ENCODE measurements at places on chromosomes 3 and 15.

GRCh38 chr3:148329481-148330235, 368.0 kb upstream of the AGTR1 start:
- DNase-seq, result no peak

DNA sequence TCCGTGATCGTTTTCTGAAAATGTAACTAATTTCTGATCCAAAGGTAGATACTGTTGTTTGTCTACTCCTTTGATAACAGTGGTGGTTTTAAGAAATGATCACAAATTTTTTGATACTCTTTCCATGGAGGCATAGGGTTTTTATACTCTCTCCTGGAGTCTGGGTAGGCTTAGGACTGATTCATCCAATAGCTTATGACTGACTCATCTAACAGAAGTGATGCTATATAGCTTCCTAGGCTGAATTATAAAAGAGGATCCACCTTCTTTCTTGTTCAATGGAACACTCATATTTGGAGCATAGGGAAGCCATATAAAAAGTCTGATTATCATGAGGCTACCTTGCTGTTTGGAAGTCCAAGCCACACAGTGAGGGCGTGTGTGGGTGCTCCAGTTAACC, 84.3 kb downstream of the CHST2 start:
- no peak for DNase-seq

GRCh38 chr3:185631508-185632206, 45.6 kb downstream of the SENP2 start:
- no peak for DNase-seq

DNA sequence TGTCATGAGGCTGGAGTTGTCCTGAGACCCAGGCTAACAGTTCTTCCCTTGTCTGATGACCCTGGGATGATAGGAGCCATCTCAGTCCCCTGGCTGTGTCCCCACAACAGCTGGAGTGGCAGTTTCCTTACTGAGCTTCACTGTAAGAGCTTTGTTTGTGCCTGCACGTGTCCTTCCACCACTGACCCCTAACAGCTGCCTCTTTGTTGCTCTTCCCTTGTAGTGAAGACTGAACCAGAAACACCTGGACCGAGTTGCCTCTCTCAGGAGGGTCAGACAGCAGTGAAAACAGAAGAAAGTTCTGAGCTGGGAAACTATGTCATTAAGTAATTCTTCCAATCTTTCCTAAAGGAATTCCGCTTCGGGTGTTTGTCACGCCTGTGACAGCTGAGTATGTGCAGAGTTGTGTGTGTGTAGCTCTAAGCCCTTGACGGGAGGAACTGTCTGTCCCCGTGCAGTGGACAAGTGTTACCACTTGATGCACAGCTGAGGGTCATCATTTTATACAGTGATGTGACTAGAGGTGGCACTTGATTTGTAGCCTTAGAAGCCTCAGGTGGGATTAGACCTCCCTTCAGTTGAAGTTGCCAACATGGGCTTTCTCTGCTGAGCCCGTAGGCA, 25.0 kb downstream of the MAP6D1 start:
- DNase-seq, result no peak

DNA sequence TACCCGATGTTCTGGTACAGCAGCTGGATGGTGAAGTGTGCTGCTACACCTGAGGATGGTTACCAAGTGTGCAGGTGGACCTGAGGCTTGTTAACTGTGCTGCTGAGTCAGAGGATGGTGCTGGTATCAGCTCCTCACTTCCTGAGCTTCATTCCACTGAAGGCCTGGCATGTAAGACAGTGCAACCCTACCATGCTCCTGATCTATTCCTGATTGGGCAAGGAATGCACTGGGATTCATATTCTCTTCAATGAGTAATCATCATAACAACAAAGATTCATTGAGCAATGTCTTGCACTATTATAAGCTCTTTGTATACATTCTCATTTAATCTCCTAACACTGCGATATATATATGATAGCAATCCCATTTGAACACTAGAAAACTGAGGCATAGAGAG, 62.9 kb upstream of the THSD4 start:
- DNase-seq, result no peak

DNA sequence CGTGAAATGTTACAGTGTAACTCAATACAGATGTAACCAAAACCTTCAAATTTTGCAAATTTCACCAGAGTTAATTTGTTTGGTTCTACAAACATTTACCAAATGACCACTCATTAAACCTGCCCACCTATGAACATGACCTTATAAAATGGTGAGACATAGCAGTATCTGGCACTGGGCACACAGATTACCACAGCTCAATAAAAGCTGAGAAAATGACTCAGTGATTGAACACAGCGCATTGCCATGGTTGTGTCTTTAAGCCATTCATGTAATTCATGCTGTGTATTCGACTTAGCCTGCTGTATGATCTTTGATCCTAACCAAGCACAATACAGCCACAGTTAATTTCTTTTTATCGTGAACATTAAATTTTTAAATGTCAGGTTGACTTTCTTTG, 11.3 kb downstream of the PPARG start:
- DNase-seq, result no peak

- DNase-seq, result no peak
Observed at GRCh38 chr3:87186608-87187159, 40.4 kb upstream of the CHMP2B start.

- DNase-seq, result no peak
Observed at GRCh38 chr15:90819850-90820249, 48.5 kb upstream of the FURIN start.

DNA sequence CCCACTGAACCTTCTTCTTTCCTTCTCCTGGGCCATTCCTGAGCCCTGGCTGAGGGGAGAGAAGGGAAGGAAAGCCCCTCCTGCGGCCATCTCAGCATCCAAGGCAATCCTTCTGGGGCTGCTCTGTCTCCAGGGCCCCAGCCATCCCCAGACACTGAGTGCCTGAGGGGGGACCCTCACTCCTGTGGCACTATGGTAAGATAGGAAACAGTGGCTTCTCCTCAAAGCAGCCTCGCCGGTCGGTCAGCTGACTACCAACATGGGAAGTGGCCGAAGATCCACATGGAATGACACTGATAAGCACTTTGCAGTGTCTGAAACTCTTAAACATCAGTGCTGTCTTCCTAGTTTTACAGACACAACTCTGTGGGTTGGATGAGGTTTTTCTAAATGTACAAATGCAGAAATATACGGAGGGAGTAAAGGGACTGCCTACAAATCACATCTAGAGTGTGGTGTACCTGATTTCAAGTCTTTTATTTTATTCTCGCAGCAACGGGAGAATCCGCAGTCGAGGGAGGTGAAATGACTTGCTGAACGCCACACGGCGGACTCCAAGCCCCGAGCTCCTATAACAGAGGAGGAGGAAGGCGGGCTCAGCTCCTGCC, 973 bp upstream of the ITPKA start:
- no peak for DNase-seq

DNA sequence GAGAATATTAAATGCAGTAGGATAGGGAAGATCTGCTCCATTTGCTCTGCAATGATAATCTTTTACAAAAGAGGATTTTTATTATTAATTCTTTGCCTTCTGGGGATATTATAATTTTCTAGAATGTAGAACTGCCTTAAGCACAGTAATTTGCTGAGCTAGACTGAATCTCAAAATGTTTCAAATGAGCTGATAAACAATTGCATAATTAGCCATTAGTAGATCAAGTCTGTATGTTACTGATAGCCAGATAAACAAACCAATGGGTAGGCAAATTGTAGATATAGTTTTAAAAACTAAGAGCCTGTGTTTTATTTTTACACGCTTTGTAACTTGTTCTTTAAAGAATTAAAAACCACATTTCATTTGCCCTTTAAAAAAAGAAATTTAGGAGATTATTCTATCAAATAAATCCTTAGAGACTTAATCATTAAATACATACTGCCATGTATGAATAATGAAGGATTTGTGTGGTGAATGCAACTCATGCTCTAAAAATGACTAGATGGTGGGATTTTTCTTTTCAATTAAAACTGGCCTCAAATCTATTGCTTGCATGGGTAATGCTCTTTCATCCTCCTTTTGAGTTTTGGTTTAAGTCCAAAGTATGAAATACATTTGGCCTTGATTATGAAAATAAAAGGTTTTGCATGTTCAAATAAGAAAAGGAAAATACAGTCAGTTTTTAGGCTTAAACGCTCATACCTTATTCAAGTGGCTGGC, 32.6 kb upstream of the NANOGP8 start:
- no peak for DNase-seq

GRCh38 chr15:58666957-58667356, 82.5 kb downstream of the ADAM10 start:
- no peak for DNase-seq

GRCh38 chr3:124395162-124395561, 335.1 kb upstream of the UMPS start:
- DNase-seq, result no peak

GRCh38 chr3:135975053-135975452, 9.5 kb downstream of the PPP2R3A start:
- DNase-seq, result no peak

GRCh38 chr15:89912145-89912673, 543 bp downstream of the ARPIN start:
- no peak for DNase-seq

DNA sequence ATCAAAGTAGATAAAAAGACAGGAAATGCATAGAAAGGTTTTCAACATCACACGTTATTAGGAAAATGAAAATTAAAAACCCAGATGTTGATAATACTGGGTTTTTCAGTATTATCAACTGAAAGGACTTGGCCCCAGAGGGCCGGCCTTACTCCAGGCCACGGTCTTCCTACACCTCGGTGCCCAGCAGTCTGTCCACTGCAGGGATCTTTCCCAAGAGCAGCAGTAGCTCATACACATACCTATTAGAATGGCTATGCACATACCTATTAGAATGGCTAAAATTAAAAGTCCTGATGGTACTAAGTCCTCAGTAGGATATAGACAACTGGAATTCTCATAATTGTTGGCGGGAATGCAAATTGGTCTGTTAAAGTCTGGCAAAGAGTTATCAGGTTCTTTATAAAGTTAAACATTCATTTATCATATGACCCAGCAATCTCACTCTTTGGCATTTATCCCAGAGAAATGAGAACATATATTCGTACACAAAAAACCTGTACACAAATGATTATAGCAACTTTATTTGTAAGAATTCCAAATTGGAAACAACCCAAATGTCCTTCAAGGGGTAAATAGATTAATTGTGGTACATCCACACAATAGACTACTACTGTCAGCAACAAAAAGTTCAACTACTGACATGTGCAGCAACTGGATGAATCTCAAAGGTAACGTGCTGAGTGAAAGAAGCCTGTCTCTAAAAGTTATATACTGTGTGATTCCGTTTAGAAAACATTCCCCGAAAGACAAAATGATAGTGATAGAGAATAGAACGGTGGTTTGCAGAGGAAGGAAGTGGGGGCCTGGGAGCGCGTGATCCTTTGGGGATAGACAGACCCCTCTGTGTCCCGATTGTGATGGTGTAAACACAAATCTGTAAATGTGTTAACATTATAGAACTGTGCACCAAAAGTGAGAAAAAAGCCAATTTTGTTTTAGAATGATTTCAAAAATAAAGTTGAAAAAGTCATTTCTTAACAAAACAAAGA, 62.3 kb downstream of the MCTP2 start:
- no peak for DNase-seq

GRCh38 chr3:45258317-45258716, 32.2 kb upstream of the TMEM158 start:
- no peak for DNase-seq

GRCh38 chr15:40754574-40754882, 526 bp downstream of the RMDN3 start:
- DNase-seq, result peak; percentile 28

DNA sequence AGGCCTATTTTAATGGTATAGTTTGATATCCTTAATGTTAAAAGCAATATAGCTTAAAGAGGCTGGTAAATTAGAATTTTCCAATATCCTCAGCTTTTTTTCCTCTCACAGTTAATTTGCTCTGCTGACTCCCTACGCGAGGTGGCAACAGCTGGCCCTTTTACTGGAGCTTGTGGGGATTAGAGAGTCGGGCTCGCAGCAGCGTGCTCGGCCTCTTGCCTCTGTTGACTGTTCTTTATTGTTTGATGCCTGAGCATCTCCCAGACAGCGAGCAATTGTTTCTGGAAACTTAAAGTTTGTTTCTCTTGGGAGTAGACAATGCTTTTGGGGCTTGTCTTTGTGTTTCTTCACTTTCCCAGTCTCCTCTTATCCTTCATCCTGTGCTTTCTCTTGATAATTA, 80.8 kb downstream of the OPA1 start:
- DNase-seq, result no peak

- DNase-seq, result no peak
Observed at GRCh38 chr3:163671201-163671600, 1407.1 kb downstream of the SI start.

DNA sequence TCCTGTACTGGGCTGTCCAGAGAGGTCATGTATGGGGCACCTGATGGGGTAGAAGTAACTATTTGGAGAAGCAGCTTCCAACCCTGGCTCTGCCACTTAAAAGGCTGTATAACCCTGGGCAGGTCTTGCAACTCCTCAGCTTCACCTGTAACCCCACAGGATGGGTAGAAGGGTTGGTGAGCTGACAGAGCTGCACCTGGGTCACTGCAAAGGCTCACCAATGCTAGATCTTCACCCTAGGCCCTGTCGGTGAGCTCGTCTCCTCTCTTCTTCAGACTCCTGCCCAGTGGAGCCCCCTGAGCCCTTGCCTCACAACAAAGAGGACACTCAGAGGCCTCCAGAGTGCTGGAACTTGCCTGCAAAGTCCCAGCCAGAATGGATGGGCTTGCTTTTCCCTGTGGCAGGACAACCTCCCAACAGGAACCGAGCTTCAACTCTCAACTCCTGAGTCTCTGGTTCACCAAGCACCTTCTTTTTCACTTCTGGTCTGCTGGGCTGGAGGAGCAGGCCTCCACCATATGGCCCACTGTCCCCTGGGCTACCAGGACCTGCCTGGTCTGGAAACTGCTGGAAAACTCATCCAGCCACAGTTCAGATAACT, 45.9 kb downstream of the XXYLT1 start:
- DNase-seq, result no peak

DNA sequence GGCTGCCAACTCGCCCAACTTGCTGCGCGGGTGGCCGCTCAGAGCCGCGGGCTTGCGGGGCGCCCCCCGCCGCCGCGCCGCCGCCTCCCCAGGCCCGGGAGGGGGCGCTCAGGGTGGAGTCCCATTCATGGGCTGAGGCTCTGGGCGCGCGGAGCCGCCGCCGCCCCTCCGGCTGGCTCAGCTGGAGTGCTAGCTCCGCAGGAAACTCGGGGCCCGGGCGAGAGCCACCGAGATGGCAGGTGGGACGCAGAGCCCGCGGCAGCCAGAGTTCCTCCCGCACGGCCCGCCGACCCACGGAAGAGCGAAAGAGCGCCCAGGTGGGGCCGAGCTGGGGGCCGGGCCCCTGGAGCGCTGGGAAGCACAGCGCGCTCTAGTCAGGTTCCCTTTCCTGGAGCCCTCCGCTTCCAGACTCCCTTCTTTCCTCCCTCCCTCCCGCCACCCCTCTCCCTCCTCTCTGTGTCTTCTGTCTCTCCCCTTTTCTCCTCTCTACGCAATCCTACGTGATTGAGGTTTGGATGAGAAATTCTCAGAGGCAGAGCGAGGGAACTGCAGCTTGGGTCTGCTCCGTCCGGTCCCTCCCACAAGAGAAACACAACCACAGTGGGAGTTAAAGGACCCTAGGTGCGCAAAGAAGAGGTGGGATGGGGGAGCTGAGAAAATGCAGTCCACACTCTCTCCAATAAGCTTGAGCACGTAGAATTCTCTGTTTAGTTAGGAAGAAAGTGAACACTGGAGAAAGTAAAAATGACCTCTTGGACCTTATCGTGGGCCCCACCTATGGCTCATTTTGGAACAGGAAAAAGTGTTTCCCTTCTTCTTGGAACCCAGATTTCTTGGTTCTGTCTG, 317.3 kb downstream of the FGF12 start:
- no peak for DNase-seq

- no peak for DNase-seq
Observed at GRCh38 chr3:23002836-23003732, 200.0 kb upstream of the UBE2E2 start.
